ENCODE measurements at places on chromosomes 5 and 9. TPM values are rescaled to one million over a fixed set of nuclear protein-coding genes. Genes with fewer than 3 reads are reported as not detected.

C5 gene
- 8.4 TPM for total RNA-seq

NME5 gene
- total RNA-seq, result 0.29 TPM

DNA sequence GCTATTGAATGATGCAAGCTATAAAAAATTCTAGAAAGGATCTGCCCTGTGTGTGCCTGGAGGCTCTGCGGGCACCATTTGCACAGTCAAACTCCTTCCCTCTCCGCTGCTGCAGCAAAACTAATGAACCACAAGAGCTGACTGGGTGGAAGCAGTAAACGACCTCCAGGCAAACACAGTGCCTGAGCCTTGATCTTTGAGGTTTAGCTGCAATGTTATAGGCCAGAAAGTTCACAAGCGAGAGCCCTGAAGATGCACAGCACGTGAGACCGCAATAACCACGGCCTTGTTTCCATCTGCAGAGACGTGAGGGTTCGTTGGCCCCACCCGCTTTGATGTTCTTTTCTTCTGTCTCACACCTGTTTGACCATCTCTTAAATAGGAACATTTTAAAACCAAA lies 69.2 kb upstream of the S1PR3 start:
- peak; percentile 84 for DNase-seq

- no peak for DNase-seq
Observed at GRCh38 chr5:159971038-159971437, 37.9 kb upstream of the TTC1 start.

GRCh38 chr5:157574456-157575380 lies 857 bp downstream of the ADAM19 start:
- peak; percentile 58 for DNase-seq

All from RPMI7951 (cell line).